ENCODE measurements at places on chromosomes 4 and X. TPM values are rescaled to one million over a fixed set of nuclear protein-coding genes. Genes with fewer than 3 reads are reported as not detected.
A peak's percentile ranks its signal among the peaks of the same experiment; 100 is the strongest.

DNA sequence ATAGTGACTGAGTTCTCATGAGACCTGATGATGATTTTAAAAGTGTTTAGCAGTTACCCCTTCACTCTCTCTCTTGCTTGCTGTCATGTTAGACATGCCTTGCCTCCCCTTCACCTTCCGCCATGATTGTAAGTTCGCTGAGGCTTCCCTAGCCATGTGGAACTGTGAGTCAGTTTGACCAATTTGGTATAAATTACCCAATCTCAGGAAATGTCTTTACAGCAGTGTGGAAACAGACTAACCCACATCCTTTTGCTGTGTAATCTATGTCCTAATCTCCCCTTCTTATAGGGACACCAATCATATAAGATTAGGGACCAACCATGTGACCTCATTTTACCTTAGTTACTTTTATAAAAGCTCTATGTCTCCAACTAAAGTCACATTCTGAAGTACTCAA lies 677.8 kb downstream of the ADGRL3 start:
- DNase-seq: no peak

DNA sequence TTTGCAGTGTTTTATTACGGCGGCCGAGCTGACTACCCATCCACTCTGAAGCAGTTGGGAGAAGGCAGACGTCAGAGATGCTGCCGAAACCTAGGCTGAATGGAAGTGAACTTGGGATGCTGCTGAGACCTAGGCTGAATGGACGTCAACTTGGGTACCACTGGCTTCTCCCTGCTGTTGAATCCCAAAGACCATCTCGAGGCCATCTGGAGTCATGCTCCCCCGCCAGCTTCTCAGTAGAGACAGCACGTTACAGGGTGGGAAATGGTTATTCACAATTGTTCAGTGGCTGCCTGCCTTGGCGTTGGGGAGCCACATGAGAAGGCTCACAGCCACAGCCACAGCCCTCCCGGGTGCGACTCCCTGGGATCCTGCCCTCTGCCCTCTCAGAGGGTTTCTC lies 40.9 kb downstream of the P2RY8 start:
- DNase-seq: no peak

DNA sequence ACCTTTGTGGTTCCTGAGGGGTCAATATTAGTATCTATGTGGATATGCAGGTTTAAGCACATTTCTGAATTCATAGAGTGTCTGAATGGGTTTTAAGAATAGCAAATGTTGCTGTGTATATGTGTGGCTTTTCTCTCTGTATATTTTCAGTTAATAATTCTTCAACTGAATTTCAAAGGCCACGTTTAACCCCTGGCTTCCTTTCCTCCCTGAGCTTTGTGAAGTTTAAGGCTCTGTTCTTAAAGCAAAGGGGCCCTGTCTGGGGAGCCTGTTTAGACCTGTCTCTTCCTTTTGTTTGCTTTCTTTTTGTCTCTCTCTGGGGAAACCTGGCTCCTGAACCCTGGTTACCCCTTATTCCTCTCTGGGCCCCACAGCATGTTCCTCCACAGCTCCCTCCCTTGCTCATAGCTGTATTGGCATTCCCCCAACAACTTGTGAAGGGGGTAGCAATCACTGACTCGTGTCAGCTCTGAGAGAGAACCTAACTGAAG lies 139.1 kb downstream of the COL4A6 start:
- no peak for DNase-seq

DNA sequence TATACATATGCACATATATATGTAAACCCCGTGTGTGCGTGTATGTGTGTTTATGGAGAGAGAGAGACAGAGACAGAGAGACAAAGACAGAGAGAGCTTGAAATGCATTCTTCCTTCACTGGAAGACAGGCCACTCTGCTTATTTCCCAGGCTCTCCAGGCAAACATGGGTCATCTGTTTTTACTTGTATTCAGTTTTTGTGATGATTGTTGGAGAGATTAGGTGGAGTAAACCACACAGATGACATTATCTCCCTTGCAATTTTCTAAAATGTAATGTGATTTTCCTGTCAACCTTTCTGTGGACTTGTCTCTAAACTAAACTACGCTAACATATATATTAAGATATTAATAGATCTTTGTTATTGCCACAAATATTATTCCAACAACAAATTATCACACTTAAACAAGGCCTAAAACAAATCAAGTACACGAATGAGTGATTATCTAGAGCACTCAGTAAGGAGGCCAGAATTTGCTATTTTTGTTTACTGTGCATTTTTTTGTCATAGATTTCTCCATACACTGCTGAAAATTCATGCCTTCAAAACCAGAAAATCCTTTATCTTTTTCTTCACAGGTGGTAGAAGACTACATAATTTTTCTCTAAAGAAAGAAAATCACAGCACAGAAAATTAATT lies 251.8 kb upstream of the SLIT2 start:
- DNase-seq: no peak

DNA sequence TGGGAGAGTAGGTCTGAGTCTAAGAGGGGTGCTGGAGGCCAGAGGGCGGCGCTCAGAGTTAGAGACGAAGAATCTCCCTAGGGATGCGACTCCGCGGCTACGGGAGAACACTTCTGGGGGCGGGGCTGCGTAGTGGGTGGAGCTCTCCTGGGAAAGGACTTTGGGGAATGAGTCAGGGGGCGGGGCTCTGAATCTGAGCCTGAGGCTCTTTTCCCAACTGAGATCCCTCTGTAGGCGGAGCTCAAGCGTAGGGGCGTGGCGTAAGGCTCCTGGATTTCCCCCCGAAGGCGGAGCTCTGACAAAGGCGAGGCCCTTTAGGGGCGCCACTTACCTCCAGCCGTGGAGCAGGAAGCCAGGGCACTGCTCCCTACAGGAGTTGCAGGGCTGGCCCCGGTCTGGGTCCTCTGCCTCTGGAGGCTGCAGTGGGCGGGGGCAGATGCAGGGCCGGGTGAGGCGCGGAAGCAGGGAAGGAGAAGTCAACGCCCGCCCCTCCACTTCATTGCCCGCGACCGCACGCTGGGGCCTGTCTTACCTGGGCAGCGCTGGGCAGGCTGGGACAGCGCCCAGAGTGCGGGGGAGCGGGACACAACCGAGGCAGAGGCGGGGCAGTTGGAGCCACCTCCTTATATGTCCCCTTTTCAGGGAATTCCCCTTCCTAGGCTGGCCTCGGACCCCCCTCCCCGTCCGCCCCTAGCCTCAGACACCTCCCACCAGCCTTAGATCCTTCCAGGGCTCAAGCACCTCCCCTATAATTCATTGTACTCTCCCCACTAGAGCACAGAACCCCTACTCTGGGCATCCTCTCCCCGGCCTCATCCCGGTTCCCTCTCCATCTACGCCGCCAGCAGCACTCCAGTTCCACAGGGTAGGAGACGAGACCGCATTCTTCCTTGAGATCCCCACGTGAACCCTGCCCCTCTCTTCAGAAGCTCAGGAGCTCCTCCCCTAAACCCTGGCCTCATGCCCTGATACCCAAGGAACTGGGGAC lies 1.6 kb downstream of the PRICKLE3 start:
- DNase-seq: peak; percentile 66

The FGG gene
- total RNA-seq: 14.0 TPM

The BDH2 gene
- total RNA-seq: 96.3 TPM

The CLDN22 gene
- total RNA-seq: not detected

Measured in progenitor cell of endocrine pancreas (in vitro differentiated cells).